ENCODE measurements at places on chromosomes 16 and 17. TPM values are rescaled to one million over a fixed set of nuclear protein-coding genes. Genes with fewer than 3 reads are reported as not detected.
A peak's percentile ranks its signal among the peaks of the same experiment; 100 is the strongest.

DNA sequence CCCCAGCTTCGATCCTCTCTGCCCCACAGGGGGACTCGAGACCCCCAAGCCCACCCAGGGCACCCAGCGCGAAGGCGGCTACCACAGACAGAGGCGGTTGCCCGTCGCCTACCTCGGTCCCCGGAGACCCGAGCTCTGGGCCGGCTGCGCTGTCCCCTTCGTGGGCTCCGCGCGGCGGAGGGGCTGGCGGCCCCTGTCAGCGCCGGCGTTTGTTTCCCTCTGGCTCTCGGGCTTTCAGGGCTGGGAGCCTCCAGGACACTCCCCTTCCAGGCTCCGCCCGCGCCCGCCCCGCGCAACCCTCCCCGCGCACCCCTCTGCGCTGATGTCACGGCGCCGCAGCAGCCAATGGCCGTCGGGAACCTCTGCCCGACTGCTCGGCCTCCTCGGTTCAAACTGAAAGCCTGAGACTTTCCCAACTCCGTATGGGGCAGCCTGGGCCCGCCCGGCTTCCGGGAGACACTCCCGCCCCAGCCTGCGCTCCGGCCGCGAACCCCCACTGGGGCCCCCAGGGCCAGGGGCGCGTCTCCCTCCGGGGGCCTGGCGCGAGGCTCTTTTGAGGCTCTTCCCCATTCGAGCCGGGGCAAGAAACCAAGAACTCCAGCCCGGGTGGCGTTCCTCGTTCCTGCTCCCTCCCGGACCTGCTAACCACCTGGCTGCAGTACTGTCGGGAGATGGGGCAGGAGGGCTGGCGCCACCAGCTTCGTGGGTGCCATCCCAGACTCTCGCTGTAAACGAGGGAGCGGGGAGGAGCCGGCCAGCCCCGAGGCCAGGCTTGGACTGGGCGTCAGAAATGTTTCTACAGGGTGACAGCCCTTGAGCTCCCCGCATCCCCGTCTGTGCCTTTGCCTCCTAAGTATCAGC, at the start of gene CDC42EP4:
Gene CDC42EP4, minus strand, starts transcription at position 221 of the 861 bp plus-strand sequence. CDS start 25,501 bp downstream, outside the sequence.
- DNase-seq = peak; percentile 98
- H3K4me1 ChIP-seq = peaks cover 38% of the 10 kb centered on the region
- peak within 1 kb of the TSS; percentile 99 for H3K4me3 ChIP-seq
- peak within 1 kb of the TSS; percentile 96 for H3K27ac ChIP-seq
- no peaks in the 10 kb centered on the region for H3K27me3 ChIP-seq

The CCL13 gene
- 0.61 TPM for polyA plus RNA-seq

The DNAH2 gene
- polyA plus RNA-seq = 6.2 TPM

The CDRT15 gene
- 0.75 TPM for polyA plus RNA-seq

The KRTAP4-5 gene
- polyA plus RNA-seq = not detected

GRCh38 chr17:77892469-77893143, 65.9 kb upstream of the TNRC6C start:
- H3K27ac ChIP-seq = no peak overlapping the region
- no peak overlapping the region for H3K4me3 ChIP-seq
- no peaks in the 10 kb centered on the region for H3K36me3 ChIP-seq

GRCh38 chr16:11051879-11052808, 107.8 kb downstream of the CLEC16A start:
- no peak for DNase-seq
- H3K27ac ChIP-seq = no peak overlapping the region
- peaks cover 15% of the 10 kb centered on the region for H3K4me1 ChIP-seq
- H3K4me3 ChIP-seq = no peak overlapping the region
- peaks cover 43% of the 10 kb centered on the region for H3K36me3 ChIP-seq

The NPEPPS gene
- polyA plus RNA-seq = 104 TPM

The SLC46A1 gene
- 5.8 TPM for polyA plus RNA-seq

DNA sequence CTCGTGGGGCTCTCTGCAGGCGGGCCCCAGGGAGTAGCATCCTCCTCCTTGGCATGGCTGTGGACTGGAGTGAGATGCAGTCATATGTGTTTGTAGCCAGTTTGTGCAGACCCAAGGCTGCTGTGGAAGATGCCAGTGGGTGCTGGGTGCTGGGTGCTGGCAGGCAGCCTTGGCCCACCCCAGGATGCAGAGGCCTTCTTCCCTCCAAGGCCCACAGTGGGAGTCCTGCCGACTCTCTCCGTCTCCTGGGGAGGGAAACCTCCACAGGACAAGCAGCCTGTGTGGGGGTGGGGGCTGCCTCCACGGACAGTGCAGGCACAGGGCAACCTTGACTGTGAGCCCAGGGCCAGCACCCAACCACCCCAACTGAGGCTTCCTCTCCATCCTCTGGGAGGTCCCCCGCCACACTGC, 13.8 kb upstream of the TMEM92 start:
- peaks cover 6% of the 10 kb centered on the region for H3K27me3 ChIP-seq
- peak overlapping the region; percentile 98 for H3K27ac ChIP-seq
- DNase-seq = no peak
- H3K4me1 ChIP-seq = peaks cover 78% of the 10 kb centered on the region

DNA sequence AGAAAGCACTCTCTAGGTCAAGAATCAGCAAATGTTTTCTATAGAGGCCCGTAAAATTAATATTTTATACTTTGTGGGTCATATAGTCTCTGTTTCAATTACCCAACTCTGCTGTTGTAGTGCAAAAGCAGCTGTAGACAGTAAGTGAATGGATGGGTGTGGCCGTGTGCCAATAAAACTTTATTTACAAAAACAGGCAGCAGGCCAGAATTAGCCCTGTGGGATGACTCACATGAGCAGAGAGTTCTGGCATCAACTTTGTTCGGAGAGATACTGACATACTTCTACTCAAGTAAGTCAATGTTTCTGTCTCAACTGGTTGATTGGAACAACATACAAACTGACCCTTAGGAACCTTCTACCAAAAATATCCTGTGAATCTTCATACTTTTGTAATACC, 616.2 kb downstream of the MAF start:
- H3K27ac ChIP-seq = no peak overlapping the region
- peaks cover 28% of the 10 kb centered on the region for H3K4me1 ChIP-seq
- no peaks in the 10 kb centered on the region for H3K36me3 ChIP-seq
- no peak overlapping the region for H3K4me3 ChIP-seq
